Stimulated activated CD8-positive, alpha-beta memory T cell treated with anti-CD3 and anti-CD28 coated beads, Interleukin-2, amount 100 ng/mL, for 1 hour (primary cell): ENCODE measurements at places on chromosomes 5 and 9.

DNA sequence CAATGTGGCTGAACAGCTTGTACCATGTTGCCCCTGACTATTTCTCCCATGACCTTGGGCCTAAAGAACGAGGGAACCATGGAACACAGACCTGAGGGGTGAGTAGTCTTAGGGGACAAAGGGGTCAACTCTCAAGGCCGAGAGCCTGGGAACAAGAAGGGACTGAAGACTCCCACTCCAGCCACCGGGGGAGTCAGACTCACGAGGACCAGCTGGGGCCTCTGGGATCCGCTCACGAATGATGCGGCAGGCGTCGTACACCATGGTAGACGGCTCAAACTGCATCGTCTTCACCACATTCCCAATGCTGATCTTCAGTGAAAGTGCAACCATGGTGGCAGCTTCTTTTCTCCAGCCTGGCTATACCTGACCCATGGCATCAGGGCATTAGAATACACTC is 6.6 kb downstream of the TLN1 start:
- DNase-seq, result no peak

DNA sequence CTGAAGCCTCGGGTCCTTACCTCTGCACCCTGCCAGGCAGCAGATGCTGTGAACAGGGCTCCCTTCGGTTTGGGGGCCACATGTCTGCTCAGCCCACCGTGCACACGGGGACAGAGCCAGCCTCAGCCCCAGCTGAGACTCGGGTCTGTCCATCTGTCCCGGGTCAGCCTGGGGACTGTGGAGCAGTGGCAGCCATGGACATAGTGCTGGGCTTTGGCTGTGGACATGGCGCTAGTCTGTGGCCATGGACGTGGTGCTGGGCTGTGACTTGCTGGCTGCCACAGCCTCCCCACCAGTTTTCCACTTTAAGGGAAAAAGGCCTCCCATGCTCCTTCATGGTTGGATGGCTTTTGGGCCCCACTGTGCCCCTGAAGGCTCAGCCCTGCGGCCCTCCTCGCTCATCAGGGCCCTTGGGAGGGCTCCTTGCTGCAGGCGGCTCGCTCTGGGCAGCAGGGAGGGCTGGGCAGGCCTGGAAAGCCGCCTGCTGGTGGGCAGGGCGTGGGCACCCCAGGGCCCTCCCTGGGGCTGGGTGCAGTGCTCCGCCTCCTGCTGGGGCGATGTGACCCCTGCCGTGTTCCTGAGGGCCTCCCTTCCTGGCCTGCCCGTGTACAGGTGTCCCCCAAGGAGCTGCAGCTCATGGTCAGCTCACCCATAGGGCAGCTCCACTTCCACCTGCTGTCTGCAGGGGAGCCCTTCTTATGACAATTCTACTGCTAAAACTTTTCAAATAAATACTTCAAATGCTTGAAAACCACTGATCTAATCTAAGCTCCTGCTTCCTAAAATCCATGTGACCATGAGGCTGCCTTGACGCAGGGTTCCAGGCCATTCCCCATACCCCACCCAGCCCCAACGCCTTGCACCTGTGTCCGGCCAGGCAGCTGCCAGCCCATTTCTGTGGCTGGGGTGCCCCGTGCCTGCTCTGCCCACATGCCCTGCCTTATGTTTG is 112.1 kb upstream of the LMX1B start:
- DNase-seq, result no peak

GRCh38 chr5:67338421-67338820 is 141.8 kb upstream of the CD180 start:
- DNase-seq, result no peak

GRCh38 chr9:9557804-9558334 is 1054.9 kb downstream of the PTPRD start:
- DNase-seq, result no peak

DNA sequence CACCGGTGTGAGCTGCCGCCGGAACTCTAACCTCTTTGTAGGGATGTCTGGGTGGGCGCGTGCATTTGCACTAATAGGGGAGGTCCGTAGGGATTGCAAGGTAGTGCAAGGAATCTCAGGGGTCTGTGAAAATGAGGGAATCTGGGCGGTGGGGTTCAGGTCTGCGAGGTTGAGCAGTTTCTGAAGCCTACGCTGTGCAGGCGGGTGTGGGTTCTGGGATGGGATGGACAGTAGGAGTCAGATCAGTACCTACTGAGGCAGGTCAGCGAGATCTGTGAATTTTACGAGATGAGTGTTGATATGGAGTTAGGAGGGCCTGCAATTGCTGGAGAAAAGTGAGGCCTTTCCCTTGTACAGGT is 856 bp upstream of the ATOSB start:
- no peak for DNase-seq

DNA sequence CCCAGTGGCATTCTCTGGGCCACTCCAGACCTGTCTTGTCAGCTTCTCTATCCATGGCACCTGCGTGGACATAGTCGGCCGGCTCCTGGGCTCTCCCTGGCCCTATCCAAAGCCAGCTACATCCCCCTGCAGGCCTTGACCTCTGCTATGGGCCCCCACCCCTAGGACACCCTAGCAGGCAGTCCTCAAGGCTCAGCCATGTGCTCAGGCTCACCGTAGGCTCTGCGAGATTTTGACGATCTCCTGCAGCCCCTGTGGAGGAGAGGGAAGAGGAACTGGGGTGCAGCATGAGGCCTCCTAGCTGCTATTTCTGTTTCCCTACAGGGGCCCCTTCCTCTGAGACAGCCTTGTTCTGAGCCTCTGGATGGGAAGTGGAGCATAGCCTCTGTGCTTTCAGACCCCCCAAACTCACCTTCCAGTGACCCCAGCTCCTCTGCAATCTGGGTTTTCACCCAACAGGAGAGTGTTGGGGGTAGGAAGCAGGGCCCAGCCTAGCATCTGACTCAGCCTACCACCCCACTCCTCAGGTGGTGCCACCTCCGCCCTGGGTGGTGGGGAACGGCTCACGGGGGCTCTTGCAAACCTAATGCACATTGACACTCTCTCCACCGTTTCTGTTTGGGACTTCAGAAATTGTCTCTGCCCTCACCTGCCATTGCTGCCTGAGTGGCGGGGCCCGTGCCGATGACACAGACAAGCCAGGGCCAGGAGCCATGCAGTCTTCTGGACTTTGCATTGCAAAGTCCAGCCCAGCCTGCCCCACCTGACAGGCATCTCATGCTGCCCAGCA is 36.7 kb downstream of the HRH2 start:
- no peak for DNase-seq

DNA sequence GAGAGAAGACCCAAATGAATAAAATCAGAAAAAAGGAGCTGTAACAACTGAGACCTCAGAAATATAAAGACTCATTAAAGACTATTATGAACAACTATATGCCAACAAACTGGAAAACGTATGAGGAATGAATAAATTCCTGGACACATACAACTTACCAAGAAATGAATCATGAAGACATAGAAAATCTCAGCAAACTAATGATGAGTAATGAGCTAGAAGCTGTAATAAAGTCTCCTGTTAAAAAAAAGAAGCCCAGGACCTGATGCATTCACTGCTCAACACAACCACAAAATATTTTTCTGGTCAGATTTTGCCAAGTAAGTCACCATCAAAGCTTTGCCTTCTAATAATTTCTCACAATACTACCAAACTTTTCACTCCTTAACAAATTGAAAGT is 666.7 kb downstream of the LRRC70 start:
- DNase-seq, result no peak

GRCh38 chr9:35605351-35606137 is 482 bp downstream of the TESK1 start:
- no peak for DNase-seq

- DNase-seq, result no peak
These were observed 14.0 kb upstream of the EGFL7 start for GRCh38 chr9:136648751-136649150.

DNA sequence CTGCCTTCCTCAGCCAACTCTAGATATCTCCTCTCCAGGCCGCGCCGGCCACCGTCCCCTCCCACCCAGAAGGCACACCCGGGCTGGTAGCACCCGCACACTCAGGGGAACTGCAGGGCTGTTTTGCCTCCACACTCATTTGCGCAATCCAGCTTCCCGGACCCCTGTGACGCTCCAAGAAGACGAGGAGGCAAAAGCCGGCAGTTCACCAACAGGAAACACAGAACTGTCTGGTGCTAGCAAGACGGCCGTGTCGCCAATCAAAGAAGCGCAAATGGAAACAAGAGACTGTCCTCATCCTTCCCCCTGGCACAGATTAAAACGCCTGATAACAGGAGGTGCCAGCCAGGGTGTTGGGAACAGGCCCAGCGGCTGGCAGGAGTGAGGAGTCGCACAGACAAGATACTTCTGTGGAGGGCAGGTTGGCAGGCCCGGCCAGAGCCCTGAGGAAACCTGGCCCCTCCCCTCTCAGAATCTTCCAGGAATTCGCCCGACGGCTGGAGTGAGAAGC is 7.8 kb downstream of the AGPAT2 start:
- DNase-seq, result no peak

GRCh38 chr5:10018201-10019069 is 231.3 kb downstream of the ATPSCKMT start:
- DNase-seq, result no peak

DNA sequence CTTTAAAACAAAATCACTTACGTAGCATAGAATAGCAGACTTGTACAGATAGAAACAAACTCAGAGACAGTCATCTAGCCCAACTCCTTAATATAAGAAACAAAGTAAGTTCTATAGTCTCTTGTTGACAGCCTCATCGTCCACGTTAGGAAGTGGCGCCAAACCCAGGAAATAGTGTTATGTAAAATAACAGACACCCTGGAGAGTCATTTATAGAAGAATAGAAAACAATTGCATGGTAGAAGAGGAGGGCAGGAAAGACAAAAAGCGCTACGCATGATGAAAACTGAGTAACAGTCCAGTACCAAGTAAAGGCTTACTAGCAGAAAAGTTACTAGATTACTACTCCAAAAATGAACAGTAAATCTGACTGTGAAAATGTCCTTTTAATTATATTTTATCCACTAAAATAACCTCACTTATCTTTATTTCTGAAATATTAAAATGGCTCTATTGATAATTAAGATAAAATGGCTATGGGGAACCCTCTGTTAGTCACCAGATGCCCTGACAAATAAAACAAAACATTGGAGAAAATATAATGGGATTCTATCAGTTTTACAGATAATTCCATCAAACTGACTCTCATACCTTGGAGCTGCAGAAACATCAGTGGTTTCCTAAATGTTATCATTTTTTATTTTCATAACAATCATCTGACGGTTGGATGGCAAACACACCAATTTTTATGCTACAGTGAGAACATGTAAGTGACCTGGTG is 434.0 kb upstream of the C9orf72 start:
- no peak for DNase-seq

DNA sequence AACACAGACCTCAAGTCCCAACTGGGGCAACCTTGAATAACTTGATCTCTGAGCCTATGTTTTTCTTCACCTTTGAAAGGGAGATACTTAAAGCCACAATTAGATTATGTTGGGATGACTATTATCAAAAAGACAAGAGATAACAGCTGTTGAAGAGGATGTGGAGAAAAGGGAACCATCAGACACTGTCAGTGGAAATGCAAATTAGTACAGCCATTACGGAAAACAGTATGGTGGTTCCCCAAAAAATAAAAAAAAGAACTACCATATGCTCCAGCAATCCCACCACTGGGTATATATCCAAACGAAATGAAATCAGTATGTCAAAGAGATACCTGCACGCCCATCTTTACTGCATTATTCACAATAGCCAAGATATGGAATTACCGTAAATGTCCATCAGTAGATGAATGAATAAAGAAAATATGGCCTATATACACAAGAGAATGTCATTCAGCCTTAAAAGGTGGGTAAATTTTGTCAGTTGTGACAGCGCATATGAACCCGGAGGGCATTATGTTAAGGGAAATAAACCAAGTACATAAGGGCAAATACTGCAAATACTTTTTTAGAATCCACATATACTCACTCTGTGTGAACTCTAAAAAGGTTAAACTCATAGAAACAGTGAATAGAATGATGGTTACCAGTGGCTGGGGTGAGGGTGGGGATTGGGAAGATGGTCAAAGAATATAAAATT is 12.7 kb downstream of the FAT2 start:
- DNase-seq, result no peak

GRCh38 chr9:14981291-14981950 is 71.2 kb upstream of the FREM1 start:
- DNase-seq, result no peak

GRCh38 chr9:78958892-78959291 is 612.9 kb upstream of the TLE4 start:
- no peak for DNase-seq

DNA sequence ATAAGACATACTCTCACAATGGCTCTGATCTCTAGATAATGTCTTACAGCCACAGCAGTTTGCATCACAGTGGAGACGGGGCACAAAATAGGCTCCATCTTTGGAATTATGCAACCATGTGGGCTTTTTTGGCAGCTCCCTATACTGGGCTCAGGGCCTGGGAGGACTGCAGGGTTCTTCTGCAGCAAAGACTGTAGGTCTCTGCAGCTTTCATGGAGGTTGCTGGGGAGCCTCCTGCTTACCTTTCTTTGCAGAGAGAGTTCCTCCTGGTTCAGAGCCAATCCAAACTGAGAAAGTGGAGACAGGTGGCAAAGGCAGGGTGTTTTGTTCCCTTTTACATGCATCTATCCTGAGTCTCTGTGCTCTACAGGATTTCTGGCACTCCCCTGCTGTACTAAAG is 558.0 kb downstream of the TLR4 start:
- no peak for DNase-seq

DNA sequence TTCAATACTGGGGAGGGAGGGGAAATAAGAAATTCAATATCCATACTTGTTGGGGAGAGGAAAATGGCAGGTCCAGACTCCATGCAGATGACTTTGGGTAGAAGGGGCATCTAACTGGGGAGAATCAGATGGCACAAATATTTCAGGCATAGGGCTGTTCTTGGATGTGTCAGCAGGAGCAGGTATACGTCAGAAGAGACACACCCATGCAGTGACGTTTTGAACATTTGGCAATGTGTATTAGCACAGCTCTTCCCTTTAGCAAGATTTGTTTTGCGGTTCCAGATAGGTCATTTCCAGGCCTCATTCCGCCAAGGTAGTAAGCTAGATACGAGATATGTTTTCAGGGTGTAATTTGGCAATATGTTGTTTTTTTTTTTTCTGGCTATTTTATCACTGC is 187.2 kb upstream of the CDH10 start:
- no peak for DNase-seq

DNA sequence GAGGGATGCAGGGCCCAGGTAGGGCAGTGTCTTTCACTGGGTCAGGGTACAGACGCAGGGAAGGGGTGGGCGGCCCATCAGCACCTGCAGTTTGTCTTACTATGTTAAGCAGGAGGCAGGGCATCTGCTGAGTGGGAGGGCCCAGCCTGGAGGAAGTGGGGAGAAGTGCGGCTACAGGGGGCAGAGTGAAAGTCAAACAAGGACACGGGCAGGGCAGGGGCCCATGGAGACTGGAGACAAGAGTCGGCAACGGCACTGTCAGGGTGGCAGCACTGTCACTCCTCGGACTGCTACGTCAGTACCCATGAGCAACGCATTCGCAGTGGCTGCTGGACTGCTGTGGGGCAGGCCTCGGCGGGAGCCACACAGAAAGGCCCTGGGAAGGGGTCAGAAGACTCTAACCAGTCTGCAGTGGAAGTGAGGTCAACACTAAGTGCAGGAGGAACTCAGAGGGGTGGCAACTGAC is 19.7 kb downstream of the CAMSAP1 start:
- no peak for DNase-seq
